Psoas muscle (tissue), 8 donors: ENCODE measurements at places on chromosomes 5 and 9. TPM values are rescaled to one million over a fixed set of nuclear protein-coding genes. Genes with fewer than 3 reads are reported as not detected.

DNA sequence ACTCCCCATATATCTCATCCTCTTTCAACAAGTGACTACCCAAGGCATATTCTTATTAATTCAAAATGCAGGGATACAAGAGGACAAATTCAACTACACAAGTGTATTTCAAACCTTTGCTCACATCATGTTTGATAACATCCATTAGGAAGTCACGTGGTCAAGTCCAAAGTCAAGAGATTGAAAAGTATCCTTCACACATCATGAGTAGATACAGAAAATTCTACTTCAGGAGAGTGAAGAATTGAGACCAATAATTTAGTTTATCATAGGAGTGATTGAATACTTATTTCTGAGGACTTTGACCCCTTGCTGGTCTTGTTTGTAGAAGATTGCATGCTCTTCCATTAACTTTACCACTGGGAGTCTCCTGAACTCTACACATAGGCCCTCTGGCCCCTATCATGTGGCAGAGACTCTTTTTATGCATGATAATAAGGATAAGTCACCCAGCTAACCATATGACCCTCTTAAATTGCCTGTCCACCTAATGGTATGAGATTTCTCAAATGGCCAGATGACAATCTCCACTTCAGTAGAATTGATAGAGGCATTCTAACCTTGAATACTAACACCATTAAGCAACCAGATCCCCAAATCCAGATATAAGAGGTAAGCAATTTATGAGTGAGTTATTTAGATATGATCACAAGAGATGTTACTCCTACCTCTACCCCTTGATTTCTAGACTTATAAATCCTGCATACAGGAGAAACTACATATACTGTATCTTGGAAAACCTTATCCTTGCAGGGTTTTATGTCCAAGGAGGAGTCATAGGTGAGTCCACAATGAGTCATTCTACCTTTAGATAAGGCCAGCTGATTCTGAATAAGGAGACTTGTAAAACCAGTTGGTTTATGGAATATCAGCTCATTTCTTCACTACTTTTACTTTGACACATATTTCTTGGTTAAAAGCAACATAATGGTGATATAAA is 26.6 kb upstream of the SLC46A2 start:
- H3K27ac ChIP-seq, result no peak overlapping the region
- no peak overlapping the region for H3K4me3 ChIP-seq
- no peaks in the 10 kb centered on the region for H3K27me3 ChIP-seq
- no peaks in the 10 kb centered on the region for H3K4me1 ChIP-seq

DNA sequence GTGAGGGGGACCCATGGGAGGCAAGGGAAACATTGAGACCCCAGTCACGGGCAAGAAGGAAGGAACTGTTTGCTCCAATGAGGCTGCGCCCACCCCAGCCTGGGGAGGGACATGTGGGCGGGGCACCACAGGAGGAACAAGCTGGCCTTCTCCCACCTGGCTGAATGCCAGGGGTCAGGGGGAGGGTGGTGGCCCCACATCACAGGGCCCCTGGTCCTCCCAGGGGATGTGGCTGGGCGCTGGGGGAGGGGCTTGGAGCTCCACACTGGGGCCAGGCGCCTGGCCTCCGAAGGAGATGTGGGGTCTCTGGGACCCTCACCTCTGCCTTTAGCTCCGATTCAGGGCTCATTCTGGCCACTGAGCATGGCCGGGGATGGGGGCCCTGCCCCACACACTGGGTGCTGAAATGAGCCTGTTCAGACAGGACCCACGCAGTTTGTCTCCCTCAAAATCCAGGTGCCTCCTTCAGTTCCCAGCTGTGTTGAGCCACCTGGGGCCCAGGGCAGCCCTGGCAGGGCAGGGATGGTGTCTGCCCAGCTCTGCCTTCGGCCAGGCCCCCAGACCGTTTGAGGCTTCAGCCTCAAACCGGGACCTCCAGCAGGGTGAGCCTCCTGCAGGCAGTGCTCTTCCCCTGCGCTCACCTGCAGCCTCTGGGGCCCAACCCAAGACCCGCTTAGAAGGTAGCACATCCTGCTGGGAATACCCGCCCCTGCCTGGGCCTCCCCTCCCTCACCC is 33.2 kb upstream of the NOTCH1 start:
- no peak overlapping the region for H3K4me3 ChIP-seq
- no peaks in the 10 kb centered on the region for H3K4me1 ChIP-seq
- H3K27me3 ChIP-seq, result no peaks in the 10 kb centered on the region
- H3K27ac ChIP-seq, result no peak overlapping the region
- DNase-seq, result peak; percentile 63
- no peaks in the 10 kb centered on the region for H3K36me3 ChIP-seq

DNA sequence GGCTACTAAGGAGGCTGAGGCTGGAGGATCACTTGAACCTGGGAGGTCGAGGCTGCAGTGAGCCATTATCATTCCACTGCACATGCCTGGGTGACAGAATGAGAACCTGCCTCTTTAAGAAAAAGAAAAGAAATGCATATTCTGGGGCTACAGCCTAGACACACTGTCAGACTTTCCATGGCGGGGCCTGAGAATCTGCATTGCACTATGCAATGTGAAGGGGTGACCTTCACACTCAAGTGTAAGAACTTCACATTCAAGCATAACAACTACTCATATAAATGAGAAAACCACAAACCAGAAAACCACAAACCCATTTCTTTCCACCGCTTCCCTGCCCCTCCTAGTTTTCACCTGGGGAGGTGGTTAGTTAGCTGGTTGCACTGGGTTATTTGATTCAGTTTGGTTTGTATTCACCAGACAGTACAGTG is 18.0 kb upstream of the FBP2 start:
- no peak for DNase-seq
- H3K4me3 ChIP-seq, result no peak overlapping the region
- H3K27me3 ChIP-seq, result peaks cover under 1% of the 10 kb centered on the region
- H3K4me1 ChIP-seq, result no peaks in the 10 kb centered on the region
- H3K27ac ChIP-seq, result no peak overlapping the region

DNA sequence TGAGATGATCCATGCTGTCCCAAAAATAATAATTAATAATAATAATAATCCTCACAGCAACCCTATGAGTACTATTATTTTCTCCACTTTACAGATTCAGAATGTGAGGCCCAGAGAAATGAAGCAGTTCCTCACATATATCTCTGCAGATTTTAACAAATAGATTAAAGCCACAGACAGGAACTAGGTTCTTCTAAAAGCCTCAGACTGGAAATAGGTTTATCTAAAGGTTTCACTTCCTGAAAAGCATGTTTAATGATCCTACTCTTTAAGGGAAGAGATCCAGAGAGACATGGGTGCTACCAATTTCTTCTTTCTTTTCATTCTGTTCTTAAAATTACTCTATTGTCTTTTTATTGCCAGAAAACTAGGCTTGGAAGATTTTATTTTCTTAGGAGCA is 1079.4 kb upstream of the COX7C start:
- no peaks in the 10 kb centered on the region for H3K4me1 ChIP-seq
- no peaks in the 10 kb centered on the region for H3K36me3 ChIP-seq
- no peak overlapping the region for H3K27ac ChIP-seq
- H3K27me3 ChIP-seq, result no peaks in the 10 kb centered on the region
- H3K4me3 ChIP-seq, result no peak overlapping the region

GRCh38 chr5:1756481-1756880 is 43.2 kb downstream of the MRPL36 start:
- no peak overlapping the region for H3K4me3 ChIP-seq
- H3K27me3 ChIP-seq, result peaks cover 5% of the 10 kb centered on the region
- H3K4me1 ChIP-seq, result no peaks in the 10 kb centered on the region
- no peak overlapping the region for H3K27ac ChIP-seq
- DNase-seq, result no peak
- no peaks in the 10 kb centered on the region for H3K36me3 ChIP-seq

- no peak overlapping the region for H3K27ac ChIP-seq
- H3K4me3 ChIP-seq, result no peak overlapping the region
- H3K4me1 ChIP-seq, result no peaks in the 10 kb centered on the region
- DNase-seq, result no peak
- no peaks in the 10 kb centered on the region for H3K27me3 ChIP-seq
These were observed 542.9 kb downstream of the EFNA5 start for GRCh38 chr5:107127878-107128277.

DNA sequence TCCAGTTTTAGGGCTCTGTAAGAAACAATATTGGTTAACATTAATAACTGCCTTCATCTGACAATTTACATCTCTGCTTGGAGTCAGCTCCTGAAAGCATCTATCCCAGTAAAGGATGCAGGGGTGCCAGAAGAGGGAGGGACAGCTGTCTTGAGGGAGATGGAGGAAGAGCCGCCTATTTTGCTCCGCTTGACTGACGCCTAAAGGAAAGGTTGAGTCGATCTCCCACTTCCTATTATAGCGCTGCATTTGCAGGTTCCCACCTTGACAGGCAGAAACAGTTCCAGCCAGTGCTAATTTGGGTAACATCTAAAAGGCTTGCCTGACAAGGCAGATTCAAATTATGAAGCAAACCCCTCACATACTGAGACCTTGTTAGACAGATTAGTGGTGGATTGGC is 374.6 kb downstream of the SPATA31D1 start:
- H3K4me1 ChIP-seq, result peaks cover 5% of the 10 kb centered on the region
- peak overlapping the region; percentile 11 for H3K4me3 ChIP-seq
- no peak overlapping the region for H3K27ac ChIP-seq
- no peak for DNase-seq

DNA sequence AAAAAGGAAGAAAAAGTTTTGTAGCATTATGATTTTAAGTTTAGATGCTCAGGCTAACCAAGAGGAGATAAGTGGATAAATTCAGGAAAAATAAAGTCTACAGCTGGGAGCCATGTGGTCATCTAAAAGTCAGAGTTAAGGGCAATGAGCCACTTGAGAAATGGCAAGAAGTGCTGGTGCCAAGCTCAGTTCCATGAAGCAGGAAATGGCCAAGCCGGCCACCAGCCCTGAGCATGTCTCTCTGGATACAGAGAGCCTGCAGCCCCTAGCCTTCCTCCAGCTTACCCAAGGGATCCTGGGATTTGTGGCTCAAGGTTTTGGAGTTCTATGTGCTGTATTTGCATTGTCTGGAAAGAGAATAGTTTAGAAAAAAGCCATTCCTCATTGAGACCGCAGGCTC is 12.2 kb upstream of the S1PR3 start:
- H3K4me1 ChIP-seq, result no peaks in the 10 kb centered on the region
- H3K27ac ChIP-seq, result no peak overlapping the region
- H3K36me3 ChIP-seq, result no peaks in the 10 kb centered on the region
- H3K27me3 ChIP-seq, result no peaks in the 10 kb centered on the region
- no peak overlapping the region for H3K4me3 ChIP-seq
- no peak for DNase-seq

GRCh38 chr5:14720236-14720923 is 55.9 kb downstream of the OTULIN start:
- no peak for DNase-seq
- H3K27ac ChIP-seq, result no peak overlapping the region
- H3K36me3 ChIP-seq, result peaks cover 25% of the 10 kb centered on the region
- no peaks in the 10 kb centered on the region for H3K27me3 ChIP-seq

DNA sequence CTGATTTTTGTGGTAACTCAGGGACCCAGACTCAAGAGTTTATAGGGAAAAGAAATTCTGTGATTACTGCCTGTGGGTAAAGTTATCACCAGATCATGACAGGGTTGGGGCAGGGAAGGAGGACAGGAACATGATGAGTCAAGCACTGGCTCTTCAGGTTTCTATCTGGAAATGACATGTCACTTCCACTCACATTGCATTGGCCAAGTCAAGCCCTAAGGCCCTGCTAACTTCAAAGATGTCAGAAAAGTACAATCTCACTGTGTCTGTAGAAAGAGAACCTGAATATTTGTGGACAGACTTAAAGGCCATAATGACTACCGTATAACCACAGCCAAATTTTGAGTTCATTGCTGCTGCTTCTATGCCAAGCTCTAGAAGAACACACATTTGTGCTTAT is 187.7 kb downstream of the TLE4 start:
- no peaks in the 10 kb centered on the region for H3K36me3 ChIP-seq
- no peak for DNase-seq
- H3K27ac ChIP-seq, result no peak overlapping the region
- no peaks in the 10 kb centered on the region for H3K4me1 ChIP-seq
- H3K4me3 ChIP-seq, result no peak overlapping the region

- DNase-seq, result no peak
- no peak overlapping the region for H3K27ac ChIP-seq
- no peak overlapping the region for H3K4me3 ChIP-seq
- H3K27me3 ChIP-seq, result no peaks in the 10 kb centered on the region
- H3K36me3 ChIP-seq, result no peaks in the 10 kb centered on the region
These were observed 284.1 kb upstream of the PDE4D start for GRCh38 chr5:60177596-60177995.

- H3K27ac ChIP-seq, result no peak overlapping the region
- no peak overlapping the region for H3K4me3 ChIP-seq
- no peak for DNase-seq
- H3K27me3 ChIP-seq, result no peaks in the 10 kb centered on the region
- no peaks in the 10 kb centered on the region for H3K36me3 ChIP-seq
- H3K4me1 ChIP-seq, result no peaks in the 10 kb centered on the region
These were observed 170.4 kb downstream of the EFNA5 start for GRCh38 chr5:107500347-107500746.

GRCh38 chr5:74127381-74128320 is 501.7 kb downstream of the ARHGEF28 start:
- H3K27ac ChIP-seq, result no peak overlapping the region
- H3K4me3 ChIP-seq, result peak overlapping the region; percentile 26
- DNase-seq, result no peak
- no peaks in the 10 kb centered on the region for H3K36me3 ChIP-seq
- H3K4me1 ChIP-seq, result peaks cover 9% of the 10 kb centered on the region

- H3K4me3 ChIP-seq, result peak overlapping the region; percentile 92
- H3K4me1 ChIP-seq, result peaks cover 23% of the 10 kb centered on the region
- no peaks in the 10 kb centered on the region for H3K27me3 ChIP-seq
- no peaks in the 10 kb centered on the region for H3K36me3 ChIP-seq
These were observed 2.3 kb downstream of the ANKH start for GRCh38 chr5:14869233-14869632.

GRCh38 chr5:158559066-158559465 is 540.6 kb downstream of the EBF1 start:
- no peak for DNase-seq
- H3K27me3 ChIP-seq, result no peaks in the 10 kb centered on the region
- H3K36me3 ChIP-seq, result no peaks in the 10 kb centered on the region
- no peak overlapping the region for H3K4me3 ChIP-seq

DNA sequence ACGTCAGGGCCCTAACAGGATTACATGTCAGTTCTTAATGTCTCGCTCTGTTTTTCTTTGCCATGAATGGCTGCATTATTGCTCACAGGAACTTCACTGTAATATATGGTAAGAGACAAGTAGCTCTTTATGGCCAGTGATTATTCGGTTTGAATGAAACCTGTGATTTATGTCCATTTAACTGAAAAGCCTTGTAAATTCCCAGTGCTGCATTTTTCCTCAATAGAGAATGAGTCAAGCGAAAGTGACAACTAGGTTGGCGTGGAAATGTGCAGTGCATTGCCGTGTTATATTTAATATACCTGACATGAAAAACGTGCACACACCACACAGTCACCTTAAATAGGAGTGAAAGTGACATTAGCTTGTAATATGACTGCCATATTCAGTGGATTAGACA is 163.1 kb downstream of the PBX3 start:
- no peak overlapping the region for H3K4me3 ChIP-seq
- H3K27ac ChIP-seq, result no peak overlapping the region
- no peaks in the 10 kb centered on the region for H3K27me3 ChIP-seq
- DNase-seq, result no peak
- H3K36me3 ChIP-seq, result no peaks in the 10 kb centered on the region
- H3K4me1 ChIP-seq, result no peaks in the 10 kb centered on the region

Gene SLC6A19
- total RNA-seq, result not detected

Gene NXNL2
- total RNA-seq, result not detected

Gene CA9
- total RNA-seq, result not detected

Gene MBLAC2
- total RNA-seq, result 2.6 TPM

Gene RNF14
- 54.1 TPM for total RNA-seq

Gene TAF11L5
- not detected for total RNA-seq

Gene INSL6
- total RNA-seq, result not detected
